Suppressor macrophage treated with lipopolysaccharide for 4 hours (primary cell): ENCODE measurements at places on chromosomes 7 and 10.

- peak; percentile 18 for DNase-seq
Measured at GRCh38 chr7:90736968-90737939, 141.1 kb downstream of the CDK14 start.

DNA sequence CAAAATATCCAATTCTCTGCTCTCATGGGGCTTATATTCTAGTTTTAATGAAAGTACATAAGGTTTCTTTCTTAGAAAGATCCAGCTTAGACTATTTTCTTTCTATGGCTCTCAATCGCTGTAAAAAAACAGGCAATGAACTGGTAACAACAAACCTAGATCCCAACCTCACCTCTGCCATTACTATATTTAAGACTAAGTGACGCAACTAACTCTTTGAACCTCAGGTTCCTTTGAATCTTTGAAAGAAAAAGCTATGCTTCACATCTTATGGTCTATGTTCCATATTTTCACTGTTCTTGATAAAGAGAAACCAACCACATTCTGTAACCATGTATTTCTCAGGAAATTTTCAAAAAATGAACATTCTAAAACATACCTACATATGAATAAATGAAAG is 88.5 kb downstream of the ELAPOR2 start:
- DNase-seq, result no peak

DNA sequence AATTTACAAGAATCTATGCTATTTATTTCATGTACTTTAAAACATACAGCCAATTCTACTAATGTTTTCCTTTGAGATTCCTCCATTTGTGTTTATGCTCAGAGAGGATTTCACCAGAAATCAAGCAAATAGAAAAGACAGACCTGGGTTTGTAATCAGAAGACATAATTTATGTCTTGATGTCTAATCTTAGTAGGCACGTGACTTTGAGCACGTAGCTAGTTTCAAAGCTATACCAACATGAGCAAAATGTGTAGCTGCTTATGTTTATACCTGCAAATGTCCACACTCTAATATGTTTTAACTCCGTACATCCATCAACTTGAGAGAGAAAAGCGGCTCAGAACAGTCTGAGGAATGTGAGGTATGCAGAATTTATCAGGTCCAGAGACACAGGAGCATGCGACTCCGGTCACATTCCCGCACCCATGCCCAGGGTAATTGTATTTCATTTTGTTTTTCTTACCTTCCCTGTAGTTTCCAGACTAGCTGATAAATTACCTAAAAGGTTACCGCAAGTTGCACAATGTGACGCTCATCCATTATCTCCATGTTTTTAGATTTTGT is 40.0 kb downstream of the SVOPL start:
- DNase-seq, result no peak

DNA sequence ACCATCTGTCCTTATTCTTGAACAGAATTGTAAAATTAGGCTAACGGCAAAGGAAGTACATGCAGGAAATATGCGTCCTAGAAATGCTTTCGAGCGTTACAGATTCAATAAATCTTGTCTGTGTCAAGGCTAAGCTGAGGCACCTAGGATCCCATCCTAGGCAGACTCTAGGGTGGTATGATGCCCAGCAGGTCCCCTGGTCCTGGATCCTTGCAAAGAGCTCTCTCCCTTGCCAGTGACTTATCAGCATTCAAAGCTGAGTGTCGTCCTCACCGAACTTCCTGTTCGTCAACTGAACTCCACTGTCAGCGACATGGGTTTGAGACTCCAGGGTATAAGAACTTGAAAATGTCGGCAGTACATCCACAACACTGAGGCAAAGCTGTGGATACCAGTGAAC is 61.5 kb downstream of the AKR1E2 start:
- no peak for DNase-seq

DNA sequence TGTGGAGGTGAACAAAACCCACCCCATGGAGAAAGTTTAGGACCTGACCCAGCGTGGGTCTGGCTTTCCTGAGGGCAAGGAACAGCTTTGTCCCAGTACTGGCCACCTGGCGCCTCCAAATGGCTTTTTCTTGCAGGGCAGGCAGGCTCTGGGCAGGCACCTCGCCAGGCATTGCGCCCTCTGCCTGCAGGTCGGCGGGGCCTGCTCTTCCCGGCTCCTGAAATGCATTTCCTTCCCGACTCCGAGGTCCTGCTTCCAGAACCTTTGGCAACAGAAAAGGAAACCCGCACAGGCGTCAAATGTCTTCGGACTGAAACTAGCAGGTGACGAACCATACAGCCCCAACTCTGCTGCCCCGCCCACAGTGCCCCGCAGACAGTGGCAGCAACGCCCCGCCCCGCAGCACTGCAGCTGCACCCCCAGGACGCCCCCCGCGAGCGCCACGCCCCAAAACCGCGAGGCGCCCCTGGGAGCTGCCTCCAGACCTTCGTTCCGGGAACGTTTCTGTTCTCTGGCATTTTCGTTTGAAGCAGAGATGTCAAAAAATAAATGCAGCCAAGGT is 65.5 kb downstream of the C10orf143 start:
- no peak for DNase-seq

GRCh38 chr10:111885046-111885445 is 298.5 kb downstream of the GPAM start:
- no peak for DNase-seq

DNA sequence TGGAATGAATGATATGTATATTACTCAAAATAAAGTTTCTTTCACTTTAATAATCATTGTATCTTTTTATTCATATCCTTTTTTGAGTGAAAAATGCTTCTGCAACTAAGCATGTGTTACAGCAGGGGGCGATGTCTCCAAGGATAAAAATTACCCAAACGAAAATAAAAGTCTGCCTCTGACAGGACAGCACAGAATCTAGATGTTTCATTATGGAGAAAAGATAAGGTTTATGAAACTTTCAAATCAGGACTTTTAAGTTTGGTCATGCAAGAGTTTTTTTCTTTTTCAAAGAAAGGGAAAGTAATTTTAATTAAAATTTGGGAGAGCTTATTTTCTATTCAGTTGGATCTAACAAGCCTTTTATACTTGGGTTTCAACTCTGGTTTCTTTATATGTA is 48.4 kb downstream of the TES start:
- DNase-seq, result peak; percentile 68
